ENCODE measurements at places on chromosomes 16 and 17. TPM values are rescaled to one million over a fixed set of nuclear protein-coding genes. Genes with fewer than 3 reads are reported as not detected.

Gene SLC16A5
- 47.4 TPM for total RNA-seq

- no peak for DNase-seq
These were observed 84.2 kb downstream of the PITPNC1 start for GRCh38 chr17:67461228-67461780.

Gene SYNGR3
- total RNA-seq: 4.3 TPM

GRCh38 chr17:58228679-58229078 is 9.6 kb upstream of the MKS1 start:
- DNase-seq: no peak

GRCh38 chr17:4986403-4986802 is 1.1 kb downstream of the CAMTA2 start:
- DNase-seq: no peak

DNA sequence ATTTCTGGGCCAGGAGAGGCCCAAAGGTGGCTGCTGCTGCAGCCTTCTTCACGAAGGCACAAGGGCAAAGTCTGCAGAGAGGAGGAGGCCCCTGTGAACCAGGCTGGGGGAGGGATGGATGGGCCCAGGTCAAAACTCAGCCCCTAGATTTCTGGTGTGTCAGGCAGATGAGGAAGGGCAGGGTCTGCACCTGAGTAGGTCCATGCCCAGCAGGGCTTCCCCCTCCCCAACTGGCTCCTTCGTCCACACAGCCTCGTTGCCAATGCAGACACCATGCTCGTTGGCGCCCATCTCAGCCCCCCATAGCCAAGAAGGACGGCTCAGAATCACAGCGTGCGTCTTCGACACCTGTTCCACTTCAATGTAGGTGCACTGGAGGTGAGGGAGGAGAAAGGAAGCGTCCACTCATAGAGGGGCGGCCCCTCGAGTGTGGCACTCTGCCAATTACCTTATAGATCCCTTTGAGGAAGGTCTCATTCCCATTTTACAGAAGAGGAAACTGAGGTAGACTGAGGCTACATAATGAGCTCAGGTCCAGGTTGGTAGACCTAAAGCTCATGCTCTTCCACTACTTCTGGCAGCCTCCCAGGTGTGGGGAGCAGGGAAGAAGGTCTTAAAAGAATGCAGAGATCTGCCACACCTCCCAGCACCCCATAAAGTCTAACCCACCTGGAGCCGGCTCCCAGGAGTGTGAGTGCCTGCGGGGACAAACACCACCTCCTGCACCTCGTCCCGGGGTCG is 902 bp downstream of the SCRN2 start:
- no peak for DNase-seq

DNA sequence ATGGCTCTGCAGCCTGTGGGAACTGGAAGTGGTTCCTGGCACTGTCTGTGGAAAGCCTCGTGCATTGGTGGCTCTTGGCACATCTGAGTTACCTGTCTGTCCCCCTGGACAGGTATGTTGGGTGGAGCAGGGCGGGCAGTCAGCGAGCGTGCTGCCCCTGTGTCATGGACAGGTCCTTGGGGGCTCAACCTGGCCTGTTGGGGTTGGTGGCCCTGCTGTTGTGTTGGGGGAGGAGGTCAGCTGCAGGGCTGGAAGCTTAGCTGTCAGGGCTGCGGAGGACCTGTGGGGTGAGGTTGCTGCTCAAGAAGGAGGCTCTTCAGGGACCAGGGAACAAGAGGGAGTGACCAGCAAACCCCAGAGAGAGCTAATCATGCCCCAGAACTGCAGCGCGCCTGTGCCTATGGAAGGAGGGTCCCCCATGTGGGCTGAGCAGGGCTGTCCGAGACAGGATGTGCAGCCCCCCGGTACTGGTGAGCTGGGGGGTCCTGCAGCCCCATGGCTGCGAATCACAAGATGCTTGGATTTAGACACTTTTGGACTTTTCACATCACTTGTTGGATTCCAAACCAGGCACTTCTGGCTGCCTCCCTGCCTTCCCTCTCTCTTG is 7.2 kb downstream of the NKD1 start:
- DNase-seq: no peak

Gene CLEC18C
- under 0.01 TPM for total RNA-seq

DNA sequence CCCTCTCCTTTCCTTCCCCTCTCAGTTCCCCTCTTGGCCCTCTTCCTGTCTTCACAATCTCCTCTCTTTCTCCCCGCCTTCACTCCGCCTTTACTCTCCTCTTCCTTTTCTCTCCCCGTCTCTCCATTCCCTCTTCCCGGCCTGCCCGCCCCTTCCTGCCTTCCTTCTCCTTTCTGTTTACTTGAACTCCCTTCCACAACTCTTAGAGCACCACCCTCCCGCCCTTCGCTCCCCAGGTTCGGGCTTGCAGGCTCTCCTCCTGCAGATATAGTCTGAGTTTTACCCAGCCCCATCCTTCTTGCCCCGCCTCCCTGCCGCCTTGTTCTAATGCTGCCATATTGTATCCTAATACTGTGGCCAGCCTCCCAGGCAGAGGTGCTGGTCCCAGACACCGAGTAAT is 201.5 kb upstream of the N4BP1 start:
- DNase-seq: no peak

Gene TBC1D3C
- 0.81 TPM for total RNA-seq

Gene KRTAP4-1
- not detected for total RNA-seq

DNA sequence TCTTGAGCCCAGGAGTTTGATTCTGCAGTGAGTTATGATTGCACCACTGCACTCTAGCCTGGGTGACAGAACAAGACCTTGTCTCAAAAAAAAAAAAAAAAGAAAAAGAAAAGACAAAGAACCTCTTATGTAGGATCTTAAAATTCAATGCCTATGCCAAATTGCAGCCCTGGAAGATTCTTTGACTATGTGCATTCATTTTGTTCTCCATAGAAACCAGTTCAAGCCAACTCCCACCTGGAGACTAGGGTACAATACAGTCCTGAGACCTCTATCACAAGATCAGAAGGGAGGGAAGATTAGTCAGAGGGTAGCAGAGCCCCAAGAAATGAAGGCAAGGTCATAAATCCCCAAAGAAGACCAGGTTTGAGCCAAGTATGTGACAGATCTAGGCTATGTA is 90.6 kb upstream of the HAS3 start:
- DNase-seq: no peak

DNA sequence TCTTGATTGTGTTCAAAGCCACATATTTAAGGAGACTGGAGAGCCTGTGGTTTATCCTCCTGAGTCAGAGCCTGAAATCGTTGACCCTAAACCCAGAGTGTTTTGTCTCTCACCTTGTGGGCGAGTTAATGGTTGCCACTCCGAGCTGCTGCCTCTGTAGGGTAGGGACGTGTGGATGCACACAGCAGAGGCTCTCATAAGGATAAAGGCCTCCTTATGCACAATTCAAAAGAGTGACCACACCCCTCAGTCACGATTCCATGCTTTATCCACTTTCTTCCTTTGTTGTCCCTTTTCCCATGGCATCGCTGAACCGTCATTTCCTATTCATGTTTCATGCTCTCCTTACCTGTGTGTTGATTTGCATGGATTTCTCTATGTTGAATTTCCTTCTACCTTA is 805.0 kb upstream of the RBFOX1 start:
- DNase-seq: no peak

GRCh38 chr17:21245639-21246084 is 7.5 kb downstream of the NATD1 start:
- DNase-seq: no peak

Gene TM4SF5
- total RNA-seq: not detected

DNA sequence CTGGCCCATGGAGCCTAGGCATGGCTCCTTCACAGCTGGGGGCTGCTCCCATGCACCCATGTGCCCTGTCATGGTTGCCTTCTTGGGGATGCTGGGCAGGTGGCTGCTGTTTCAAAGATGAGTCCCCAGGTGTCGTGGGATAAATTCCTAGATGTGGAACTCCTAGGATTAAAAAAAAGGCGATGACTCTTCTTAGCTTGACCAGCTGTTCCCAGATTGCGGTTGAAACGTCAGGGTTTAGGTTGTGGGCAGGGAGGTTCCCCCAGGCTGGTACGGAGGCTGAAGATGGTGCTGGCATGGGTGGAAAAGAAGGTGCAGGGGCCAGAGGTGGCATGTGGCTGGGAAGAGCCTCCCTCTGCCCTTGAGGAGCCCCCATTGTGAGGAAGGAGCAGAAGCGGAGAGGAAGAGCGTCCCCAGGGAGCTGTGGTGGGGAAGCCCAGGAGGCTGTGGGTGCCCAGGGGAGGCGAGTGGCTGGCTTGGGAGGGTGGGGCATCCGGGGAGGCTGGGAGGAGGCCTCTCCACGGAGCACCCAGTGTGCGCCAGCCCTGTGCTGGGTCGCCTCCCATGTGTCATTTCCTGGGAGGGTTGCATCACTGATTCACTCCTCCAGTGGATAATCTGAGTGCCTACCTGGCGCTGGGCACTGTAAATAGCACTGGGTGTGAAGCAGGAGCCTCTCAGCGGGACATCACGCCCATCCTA is 7.5 kb upstream of the KCNJ12 start:
- DNase-seq: no peak

DNA sequence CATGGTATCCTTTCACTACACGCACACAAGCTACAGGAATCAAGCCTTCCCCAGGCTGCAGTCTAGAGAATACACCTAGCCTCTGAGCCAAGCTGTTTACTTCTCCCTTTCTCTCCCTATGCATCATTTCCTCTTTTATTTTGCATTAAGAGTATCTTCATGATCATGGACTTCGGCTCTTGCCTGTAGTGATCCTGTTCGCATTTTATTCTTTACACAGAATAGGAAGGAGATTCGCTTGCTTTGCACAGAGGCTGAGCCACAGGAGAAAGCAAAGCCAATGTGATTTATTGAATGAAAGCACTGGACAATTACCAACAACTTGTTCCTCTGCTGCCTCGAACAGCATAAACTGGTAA is 172.7 kb downstream of the ANKFN1 start:
- no peak for DNase-seq

DNA sequence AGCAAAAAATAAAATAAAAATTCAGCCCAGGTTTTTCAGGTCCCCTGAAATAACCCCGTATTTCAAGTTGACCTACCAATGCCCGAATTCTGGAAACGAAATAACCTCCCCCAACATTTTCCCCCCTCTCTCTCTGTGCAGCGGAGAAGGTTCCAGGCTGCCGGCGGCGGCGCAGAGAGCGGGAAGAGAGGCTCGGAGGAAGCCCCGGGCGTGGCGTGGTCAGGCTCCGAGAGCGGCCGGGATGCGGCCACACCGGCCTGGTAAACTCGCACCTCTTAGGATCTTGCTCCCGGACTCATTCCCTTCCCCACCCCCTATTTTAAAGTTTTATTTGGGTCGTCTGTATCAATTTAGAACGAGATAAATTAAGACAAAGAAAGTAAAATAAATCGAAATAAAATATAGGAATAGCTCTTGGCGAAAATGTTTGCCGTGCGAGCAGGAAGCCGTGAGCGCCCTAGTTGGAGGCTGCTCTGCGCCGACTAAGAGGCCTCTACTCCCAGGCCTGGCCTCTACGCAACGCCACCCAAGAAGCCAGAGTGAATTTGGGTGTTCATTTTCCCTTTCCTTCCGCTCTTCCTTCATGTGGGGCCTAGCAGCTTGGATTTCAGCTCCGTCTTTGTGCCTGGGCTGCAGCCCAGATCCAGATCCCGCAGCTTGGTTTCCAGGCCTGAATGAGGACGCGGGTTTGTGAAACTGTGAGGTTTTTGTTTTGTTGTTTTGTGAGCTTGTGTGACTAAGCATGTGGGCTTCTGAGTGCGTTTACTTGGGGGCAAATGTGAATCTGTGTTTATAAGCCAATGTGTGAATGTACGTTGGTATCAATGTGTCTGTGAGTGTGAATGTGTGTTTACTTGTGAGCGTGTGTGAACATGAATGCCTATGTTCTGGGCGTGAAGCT is 1.5 kb upstream of the HOXB6 start:
- no peak for DNase-seq

DNA sequence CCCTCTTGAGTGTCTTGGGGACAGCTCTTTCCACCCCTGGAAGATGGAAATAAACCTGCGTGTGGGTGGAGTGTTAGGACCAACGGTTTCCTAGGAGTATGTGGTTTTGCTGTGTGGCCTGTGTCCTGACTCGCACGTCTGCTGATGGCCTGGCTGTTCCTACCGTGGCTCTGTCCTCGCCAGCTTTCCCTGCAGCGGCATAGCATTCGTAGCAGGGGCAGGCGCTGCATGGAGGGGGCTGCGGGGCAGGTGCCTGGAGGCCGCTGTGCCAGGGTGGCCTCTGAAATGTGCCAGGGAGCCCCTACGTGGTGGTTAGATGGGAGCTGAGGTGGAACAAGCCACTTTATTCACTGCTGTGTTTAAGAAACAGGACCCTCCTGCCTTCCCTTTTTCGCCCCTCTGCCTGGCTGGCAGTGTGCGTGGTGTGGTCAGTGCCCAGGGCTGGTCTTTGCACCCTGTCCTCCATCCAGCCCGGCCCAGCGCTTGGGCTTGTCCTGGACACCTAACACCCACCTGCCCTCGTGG is 10.6 kb downstream of the SLC16A3 start:
- no peak for DNase-seq

DNA sequence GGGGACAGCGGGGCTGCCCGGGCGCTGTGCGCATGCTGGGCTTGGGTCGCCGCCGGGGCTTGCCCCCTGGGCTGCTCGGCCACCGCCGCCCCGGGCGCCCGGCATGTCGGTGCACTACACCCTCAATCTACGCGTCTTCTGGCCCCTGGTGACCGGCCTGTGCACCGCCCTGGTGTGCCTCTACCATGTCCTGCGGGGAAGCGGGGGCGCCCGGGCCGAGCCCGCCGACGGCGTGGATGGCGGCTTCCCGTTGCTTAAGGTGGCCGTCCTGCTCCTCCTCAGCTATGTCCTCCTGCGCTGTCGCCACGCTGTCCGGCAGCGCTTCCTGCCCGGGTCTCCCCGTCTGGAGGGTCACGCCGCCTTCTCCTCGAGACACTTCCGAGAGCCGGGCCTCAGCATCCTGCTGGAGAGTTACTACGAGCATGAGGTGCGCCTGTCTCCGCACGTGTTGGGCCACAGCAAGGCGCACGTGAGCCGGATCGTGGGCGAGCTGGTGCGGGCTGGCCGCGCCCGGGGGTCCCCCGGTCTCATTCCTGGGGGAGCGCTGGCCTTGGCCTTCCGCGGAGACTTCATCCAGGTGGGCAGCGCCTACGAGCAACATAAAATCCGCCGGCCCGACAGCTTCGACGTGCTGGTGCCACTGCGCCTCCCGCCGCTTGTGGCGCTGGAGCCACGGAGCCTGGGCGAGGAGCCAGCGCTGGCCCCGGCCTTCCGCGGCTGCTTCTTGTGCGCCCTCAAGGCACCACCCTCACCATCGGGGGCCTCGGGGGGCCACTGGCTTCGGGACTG is 789 bp downstream of the ITPRIPL2 start:
- DNase-seq: no peak

- DNase-seq: no peak
These were observed 1.3 kb downstream of the HGS start for GRCh38 chr17:81685108-81685507.

DNA sequence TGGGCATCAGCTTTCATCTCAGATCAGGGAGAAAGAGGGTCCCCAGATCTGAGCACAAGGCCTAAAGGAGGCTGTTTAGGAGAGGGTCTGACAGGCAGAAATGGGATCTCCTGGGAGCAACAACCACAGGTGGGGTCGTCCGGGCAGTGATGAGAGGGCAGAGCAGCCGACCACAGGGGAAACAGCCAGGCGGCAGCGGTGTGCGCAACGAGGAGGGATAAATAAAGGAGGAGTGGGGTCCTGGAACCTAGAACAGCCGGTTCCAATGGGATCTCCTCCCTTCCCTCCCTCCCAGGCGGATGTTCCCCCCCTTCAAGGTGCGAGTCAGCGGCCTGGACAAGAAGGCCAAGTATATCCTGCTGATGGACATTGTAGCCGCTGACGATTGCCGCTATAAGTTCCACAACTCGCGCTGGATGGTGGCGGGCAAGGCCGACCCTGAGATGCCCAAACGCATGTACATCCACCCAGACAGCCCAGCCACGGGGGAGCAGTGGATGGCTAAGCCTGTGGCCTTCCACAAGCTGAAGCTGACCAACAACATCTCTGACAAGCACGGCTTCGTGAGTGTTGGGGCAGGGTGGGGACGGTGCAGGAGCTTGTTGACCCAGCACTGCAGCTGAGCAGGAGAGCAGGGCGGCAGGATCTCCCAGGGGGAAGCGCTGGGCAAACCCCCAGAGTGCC is 1.9 kb downstream of the TBX2 start:
- peak; percentile 22 for DNase-seq
